ENCODE measurements at places on chromosomes 2 and 18.

DNA sequence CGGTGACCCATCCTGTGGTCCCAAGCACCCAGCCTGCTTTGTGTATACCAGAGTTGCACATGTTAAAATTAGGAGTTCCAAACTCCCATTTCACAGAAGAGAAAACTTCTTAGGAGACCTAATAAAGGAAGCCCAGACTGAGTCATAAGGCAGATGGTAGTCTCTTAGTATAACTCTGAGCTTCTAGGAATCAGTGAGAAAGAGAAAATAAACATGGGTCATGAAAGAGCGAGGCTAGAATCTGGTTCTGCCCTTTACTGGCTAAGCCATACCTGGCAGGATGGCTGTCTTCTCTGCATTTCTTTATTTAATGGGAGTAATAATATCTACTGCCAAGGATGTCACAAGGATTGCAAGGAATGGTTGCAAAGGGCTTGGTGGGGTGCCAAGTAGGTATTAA, 101.2 kb upstream of the TRIB2 start:
- no peak for DNase-seq

GRCh38 chr2:98155716-98156115, 68.7 kb downstream of the VWA3B start:
- no peak for DNase-seq

- no peak for DNase-seq
Measured at GRCh38 chr2:160368988-160369930, 124.3 kb downstream of the RBMS1 start.

GRCh38 chr18:80183273-80184050, 63.9 kb downstream of the PARD6G start:
- DNase-seq, result no peak

DNA sequence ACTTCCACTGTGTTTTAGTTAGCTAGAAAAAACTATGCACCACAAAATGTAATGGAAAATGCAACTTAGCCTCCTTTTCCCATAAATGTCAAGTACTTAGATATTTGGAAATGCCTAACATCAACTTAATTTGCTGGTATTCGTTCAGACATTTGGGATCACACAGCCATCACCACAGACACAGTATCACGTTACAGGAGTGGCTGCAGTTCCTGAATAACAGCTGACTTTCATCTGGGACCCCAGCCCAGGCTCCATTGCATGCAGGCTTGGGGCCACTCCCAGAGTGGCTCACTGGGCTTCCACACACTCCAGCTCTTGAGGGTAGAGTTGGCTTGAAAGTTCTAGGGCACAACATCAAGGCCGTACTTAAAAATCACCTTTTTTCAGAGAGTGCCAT, 9.3 kb downstream of the TMEM182 start:
- DNase-seq, result no peak

GRCh38 chr2:69934614-69934908, 19.7 kb downstream of the MXD1 start:
- DNase-seq, result no peak

All from hippocampal formation (tissue), 2 donors.